ENCODE measurements at places on chromosomes 4 and X.

DNA sequence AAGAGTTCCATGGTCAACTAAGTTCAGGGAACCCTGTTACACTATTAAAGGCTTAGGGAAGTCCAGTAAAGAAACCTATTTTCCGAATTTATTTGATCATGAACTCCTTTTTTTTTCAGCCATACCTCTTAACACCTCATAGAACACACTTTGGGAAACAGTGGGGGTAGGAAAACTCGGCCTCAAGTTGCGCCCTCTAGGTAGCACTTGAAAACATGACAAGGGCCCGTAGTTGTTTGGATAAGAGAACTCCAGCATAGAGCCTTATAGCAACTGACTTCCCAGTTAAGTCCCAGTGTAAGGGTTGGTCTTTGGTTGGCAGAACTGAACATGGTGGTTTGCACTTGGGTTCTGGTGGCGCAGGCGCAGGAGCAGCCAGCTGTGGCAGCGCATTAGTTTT is 14.4 kb downstream of the OGT start:
- no peak for DNase-seq

DNA sequence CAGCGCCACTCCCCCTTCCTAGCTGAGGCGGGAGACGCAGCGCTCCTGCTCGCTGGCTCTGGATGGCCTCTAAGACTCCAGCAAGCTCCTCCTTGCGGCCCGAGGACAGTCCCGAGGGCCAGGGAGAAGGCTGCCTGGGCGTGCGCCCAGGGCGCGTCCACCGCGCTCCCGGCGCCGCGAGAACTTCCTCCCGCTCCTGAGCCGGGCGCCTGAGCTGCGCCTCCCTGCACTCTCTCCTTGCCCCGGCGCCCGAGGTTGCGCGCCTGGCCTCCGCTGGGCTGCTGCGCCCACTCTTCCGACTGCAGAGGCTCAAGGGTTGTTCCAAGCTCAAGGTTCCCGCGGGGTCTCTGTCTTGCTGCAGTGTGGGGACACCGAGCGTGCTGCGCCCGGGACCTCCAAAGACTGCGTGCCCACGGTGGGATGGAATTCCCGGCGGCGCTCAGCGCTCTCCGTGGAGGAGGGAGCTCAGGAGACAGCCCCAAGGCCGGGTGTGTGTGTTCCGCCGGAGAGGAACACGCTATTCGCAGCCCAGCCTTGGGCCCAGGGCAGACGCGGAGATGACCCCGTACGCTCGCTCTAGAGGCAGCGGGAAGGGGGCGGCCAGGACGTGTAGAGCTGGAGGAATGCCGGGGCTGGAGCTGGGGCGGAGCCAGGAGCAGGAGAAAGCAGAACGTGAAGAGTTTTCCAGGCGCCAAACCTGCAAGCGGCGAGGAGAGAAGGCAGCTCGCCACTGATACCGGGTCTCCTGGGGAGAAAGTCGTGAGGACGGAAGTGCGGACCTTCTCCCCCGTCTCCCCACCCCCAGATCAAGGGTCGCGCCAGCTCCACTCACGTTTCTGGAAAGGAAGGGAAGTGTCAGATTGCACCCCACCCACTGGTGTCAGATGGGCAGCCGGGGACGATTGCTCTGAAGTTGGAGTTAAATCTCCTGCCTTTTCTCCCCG is at the start of gene ARHGAP6:
Gene ARHGAP6, minus strand, starts transcription at position 753 of the 944 bp plus-strand sequence. CDS start 1,092 bp downstream, outside the sequence.
- peak; percentile 51 for DNase-seq

GRCh38 chrX:21255032-21255618 is 119.1 kb upstream of the CNKSR2 start:
- no peak for DNase-seq

- no peak for DNase-seq
Measured at GRCh38 chr4:818106-818921, 7.6 kb downstream of the CPLX1 start.

DNA sequence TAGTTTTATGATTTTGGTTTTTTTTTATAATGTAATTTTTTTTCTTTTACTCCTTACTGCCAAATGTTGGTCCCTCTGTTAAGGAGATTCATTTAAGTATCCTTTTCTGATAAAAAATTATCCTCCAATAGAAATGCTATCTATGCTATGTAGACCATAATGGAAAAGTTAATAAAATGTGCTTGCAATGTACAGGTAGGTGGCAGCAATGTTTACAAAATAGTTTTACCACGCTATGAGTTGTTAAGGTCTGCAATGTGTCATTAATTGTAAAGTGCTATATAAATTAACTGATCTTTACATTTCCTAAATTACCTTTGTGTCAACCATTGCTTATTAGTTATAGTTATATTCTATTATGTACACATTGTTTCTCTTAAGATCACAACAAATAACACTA is 3.8 kb upstream of the CENPC start:
- DNase-seq = no peak

- no peak for DNase-seq
Measured at GRCh38 chr4:163600727-163601126, 106.2 kb downstream of the TMA16 start.

- no peak for DNase-seq
Measured at GRCh38 chr4:156578005-156578404, 393.6 kb downstream of the PDGFC start.

DNA sequence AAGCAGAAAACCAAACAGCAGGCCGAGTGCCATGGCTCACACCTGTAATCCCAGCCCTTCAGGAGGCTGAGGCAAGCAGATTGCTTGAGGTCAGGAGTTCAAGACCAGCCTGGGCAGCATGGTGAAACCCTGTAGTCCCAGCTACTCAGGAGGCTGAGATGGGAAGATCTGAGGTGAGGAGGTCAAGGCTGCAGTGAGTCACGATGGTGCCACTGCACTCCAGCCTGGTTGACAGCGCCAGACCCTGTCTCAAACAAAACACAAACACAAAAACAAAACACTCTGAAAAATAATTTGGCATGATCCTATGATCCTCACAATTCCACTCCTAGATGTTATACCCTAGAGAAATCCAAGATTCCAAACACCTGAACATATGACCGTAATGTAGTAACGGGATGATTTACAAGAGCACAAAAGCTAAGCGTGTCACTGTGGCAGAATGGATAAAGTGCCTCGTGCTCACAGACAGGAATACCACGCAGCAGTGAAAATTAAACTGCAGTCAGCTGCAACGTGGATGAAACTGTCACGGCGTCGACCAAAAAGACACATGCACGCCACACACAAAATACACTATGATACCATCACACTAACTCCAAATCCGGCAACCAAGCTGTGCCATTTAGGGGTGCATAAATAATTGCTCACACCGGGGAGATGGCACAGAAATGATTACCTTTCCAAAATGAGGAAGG is 1.7 kb downstream of the NELFA start:
- no peak for DNase-seq

GRCh38 chr4:177737387-177737940 is 295.2 kb upstream of the AGA start:
- peak; percentile 45 for DNase-seq

- no peak for DNase-seq
Measured at GRCh38 chrX:38041237-38041636, 34.9 kb downstream of the SYTL5 start.

- DNase-seq = no peak
Measured at GRCh38 chr4:56123051-56123450, 174.3 kb downstream of the CEP135 start.

DNA sequence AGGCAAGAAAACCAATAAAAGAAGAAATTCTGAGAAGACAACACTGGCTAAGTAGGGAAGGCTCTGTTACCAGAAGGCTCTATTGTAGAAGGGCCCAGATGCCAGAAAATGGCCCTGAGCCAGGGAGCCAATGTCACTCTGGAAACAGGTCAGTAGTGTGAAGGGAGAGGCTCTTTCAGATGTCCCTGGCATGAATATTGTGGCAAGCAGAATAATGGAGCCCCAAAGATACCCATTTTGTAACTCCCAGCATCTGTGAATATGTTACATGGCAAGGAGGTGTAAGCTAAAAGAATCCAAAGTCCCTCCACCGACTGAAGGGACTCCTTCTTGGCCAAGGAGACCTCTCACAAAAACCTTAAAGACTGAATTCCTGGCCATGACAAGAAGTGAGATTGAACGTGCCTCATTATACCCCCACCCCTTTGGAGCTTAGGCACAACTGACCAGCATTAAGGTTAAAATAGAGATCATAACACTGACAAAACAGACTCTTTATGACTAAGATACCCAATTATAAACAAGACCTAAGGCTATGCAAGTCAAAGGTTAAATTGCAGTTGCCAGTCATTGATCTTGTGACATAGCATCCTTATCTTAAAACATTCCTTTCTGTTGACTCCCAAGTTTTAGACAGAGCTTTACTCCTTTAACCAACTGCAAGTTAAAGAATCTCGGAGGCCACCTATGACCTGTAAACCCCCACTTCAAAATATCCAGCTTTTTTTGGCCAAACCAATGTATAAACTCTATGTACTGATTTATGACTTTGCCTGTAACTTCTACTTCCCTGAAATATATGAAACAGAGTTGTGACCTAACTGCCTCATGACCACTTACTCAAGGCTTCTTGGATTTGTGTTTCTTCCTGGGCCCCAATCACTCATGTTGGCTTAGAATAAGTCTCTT is 42.2 kb upstream of the SMIM10 start:
- DNase-seq = peak; percentile 40

- peak; percentile 40 for DNase-seq
Measured at GRCh38 chr4:80112236-80112635, 39.2 kb upstream of the ANTXR2 start.

- no peak for DNase-seq
Measured at GRCh38 chrX:13044441-13044840, at the start of gene FAM9C. FAM9C (minus strand) TSS chrX:13044620; CDS start chrX:13043789, 831 bp downstream.

- no peak for DNase-seq
Measured at GRCh38 chr4:36267486-36268268, 13.7 kb upstream of the DTHD1 start.

DNA sequence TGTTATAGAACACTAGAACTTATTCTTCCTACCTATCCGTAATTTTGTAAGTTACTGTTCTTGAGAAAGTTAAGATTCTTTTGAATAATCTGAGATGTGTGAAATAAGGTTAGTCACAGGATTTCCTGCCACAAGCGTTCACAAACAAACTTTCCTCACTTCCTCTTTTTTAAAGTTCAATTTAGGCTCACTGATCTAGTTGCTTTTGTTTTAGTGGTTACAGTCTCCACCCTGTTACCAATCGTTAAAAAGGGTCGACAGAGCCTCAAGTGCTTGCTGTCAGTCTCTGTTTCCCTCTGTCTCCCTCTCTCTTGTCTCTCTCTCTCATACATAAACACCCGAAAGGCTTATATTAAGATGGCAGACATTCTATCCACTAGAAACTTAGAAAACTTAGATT is 35.9 kb upstream of the STK26 start:
- no peak for DNase-seq

- DNase-seq = peak; percentile 77
Measured at GRCh38 chr4:169621731-169622492, 1.5 kb downstream of the CLCN3 start.

DNA sequence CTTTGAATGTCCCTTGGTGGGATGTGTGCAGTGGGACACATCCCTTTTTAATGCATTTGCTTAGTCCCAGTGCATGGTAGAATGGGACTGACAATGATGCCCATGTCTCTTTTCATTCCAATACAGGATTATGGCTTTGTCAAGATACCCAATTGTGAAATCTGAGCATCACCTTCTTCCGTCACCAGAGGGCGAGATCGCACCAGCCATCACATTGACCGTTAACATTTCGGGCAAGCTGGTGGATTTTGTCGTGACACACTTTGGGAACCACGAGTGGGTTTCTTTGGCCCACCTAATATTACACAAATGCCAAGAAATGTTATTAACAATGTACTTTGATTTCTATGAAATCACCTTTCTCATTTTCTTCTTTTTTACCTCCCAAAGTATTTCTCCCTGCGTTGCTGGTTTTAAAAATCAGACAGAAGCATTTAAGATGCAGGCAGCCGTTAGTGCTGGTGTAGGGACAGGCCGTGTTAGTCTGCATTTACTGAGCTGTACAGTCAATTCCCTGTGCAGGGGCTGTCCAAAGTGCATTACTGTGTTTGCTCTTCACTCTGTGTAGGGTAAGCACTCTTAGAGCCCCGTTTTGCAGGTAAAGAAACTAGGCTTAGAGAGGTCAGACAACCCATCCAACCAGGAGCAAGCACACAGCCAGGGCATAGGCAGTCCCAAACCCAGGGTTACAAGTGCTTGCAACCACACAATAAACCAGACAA is 46.5 kb downstream of the CWH43 start:
- no peak for DNase-seq

- no peak for DNase-seq
Measured at GRCh38 chr4:81447566-81448229, 24.0 kb downstream of the RASGEF1B start.

- DNase-seq = peak; percentile 46
Measured at GRCh38 chr4:150323406-150324325, 245.4 kb downstream of the DCLK2 start.

- DNase-seq = no peak
Measured at GRCh38 chrX:22015139-22015750, 16.9 kb upstream of the PHEX start.

GRCh38 chr4:48891028-48891619 is 15.4 kb downstream of the OCIAD2 start:
- no peak for DNase-seq

DNA sequence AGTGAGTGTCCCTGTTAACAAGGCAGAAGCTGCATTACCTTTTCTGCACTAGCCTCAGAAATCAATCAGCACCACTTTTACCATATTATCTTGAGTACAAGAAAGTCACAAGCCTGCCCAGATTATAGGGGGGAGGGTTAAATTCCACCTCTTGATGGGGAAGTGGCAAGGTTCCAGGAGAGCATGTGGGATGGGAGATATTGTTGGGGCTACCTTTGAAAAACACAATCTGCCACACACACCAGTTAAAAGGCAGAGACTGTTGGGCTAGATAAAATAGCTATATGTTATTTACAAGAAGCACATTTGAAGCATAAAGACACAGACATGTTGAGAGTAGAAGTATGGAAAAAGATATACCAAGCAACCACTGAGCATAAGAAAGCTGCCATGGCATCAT is 6.6 kb upstream of the AVPR2 start:
- DNase-seq = no peak

DNA sequence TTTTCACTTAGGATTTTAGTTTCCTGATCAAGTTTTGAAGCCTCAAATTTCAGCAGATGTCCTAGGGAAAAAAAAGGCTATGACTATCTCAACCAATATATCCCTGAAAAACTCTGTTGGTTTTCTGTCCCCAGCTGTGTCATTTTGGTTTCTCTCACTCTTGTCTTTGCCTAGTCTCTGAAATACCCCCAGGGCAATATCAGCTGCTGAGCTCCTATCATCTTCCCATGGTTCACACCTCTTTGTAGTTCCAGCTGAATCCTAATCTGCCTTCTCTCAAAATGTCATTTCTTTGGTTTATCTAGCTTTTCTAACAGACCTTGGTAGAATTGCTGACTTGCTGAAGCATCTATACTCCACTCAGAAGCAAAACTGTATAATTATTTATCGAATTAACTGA is 2370.5 kb downstream of the ARAP2 start:
- no peak for DNase-seq

Data from fibroblast of skin of right quadriceps (primary cell).